ENCODE measurements at places on chromosomes 4 and X.

GRCh38 chr4:153510252-153511001, 44.3 kb downstream of the TMEM131L start:
- DNase-seq = no peak
- no peak overlapping the region for H3K27ac ChIP-seq
- peaks cover 40% of the 10 kb centered on the region for H3K36me3 ChIP-seq
- H3K27me3 ChIP-seq = no peaks in the 10 kb centered on the region
- no peak overlapping the region for H3K4me3 ChIP-seq

DNA sequence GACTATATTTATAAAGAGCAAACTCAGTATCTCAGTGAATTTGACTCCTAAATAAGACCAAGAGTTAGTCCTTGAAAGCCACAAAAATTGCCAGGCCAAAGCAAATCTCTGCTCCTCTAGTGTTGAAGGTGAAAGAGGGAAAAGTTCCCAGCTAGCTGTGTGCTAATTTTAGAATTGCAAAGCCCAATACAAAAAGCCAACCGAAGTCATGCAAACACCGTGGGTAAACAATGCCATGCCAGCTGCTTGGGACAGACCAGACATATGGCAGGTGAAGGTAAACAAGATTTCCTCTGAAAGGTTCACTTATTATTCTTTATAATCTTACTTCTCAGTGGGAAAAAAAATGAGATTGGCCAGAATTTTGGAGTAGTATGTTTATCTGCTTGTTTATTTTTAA, 80.5 kb upstream of the LNX1 start:
- H3K27me3 ChIP-seq = no peaks in the 10 kb centered on the region
- no peaks in the 10 kb centered on the region for H3K36me3 ChIP-seq
- no peak overlapping the region for H3K27ac ChIP-seq
- no peak for DNase-seq
- no peak overlapping the region for H3K4me3 ChIP-seq
- H3K4me1 ChIP-seq = no peaks in the 10 kb centered on the region

DNA sequence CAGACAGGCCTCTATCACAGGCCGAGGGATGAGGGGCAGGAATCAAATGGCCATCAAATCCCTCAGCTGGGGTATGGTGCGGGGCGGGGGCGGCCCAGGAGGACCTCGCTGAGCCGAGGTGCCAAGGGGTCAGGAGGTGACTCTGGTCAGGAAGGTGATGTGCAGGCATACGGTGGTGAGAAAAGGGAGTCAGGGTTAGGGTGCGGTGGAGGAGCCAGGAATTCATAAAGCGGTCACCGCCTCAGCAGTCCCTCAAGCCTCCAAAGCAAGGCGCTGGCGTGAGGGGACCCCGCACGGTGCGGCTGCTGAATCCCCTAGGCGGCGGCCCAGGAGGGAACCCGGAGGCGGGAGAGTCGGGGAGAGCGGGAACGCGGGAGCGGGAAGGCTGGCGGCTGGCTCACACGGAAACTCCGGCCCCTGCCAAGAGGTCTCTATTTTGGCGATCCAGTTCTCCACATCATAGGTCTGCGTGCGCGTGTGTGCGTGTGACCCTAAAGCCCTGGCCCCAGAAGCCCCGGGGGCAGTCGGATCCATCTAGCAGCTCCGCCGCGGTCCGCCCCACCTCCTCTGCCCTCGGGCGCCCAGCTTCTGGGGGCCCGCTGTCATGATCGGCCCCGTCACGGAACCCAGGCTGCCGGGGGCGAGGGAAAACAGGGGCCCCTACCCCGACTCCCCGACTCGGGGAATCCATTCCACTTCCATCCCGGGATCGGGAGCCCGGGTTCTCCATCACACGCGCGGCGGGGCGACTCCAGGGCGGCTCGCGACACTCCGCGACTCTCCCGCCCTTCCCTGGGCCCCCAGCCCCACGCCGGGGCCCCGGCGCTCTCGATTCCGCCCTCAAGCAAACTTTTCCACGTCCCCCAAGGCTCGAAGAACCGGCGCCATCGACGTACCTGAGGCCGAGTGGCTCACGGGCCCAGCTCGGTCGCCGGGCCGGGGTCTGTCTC, 593 bp downstream of the ELF4 start:
- H3K27me3 ChIP-seq = no peaks in the 10 kb centered on the region
- peaks cover 23% of the 10 kb centered on the region for H3K36me3 ChIP-seq
- peaks cover 26% of the 10 kb centered on the region for H3K4me1 ChIP-seq
- H3K27ac ChIP-seq = peak overlapping the region; percentile 41

GRCh38 chr4:145539671-145540070, 58.0 kb downstream of the SMAD1 start:
- no peaks in the 10 kb centered on the region for H3K36me3 ChIP-seq
- H3K4me1 ChIP-seq = no peaks in the 10 kb centered on the region
- H3K4me3 ChIP-seq = no peak overlapping the region
- H3K27me3 ChIP-seq = peaks cover 7% of the 10 kb centered on the region
- H3K27ac ChIP-seq = no peak overlapping the region

DNA sequence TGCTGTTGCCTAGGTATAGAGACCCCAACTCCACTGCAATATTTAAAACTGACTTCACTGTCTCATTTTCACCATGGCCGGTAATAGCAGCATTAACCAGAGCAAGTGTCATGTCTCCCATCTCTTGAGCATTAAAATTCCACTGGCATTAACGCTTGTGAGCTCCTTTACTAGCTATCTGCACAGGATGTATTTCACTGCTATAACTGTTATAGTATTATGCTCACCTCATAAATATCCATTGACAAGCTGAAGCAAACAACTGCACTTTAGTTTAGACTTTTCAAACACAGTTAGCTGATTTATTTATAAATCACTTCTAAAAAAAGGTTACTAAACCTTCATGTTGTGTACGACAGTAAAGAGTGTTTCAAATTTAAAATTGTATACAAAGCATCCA, 157.8 kb downstream of the ANTXR2 start:
- no peak overlapping the region for H3K4me3 ChIP-seq
- DNase-seq = no peak
- H3K4me1 ChIP-seq = peaks cover 22% of the 10 kb centered on the region
- no peaks in the 10 kb centered on the region for H3K27me3 ChIP-seq
- H3K36me3 ChIP-seq = no peaks in the 10 kb centered on the region

DNA sequence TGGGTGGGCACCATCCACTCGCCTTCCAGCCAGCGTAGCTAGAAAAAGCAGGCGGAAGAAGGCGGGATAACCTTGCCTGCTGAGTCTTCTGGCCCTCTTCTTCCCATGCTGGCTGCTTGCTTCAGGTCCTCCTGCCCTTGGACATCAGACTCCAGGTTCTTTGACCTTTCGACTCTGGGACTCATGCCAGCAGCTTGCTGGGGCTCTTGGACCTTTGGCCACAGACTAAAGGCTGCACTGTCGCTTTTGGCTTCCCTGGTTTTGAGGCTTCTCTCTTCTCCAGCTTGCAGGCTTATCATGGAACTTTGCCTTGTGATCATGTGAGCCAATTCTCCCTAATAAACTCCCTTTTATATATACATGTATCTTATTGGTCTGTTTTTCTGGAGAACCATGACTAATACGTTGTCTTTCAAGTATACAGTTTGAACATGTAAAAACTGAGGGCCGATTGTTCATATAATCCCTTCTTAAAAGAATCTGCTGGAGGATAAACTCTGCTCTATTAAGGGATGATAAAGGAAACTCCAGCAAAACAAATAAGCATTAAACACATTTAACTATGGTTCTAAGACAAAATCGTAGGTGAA, 116.6 kb upstream of the LCORL start:
- peaks cover 19% of the 10 kb centered on the region for H3K27me3 ChIP-seq
- no peak for DNase-seq
- H3K36me3 ChIP-seq = no peaks in the 10 kb centered on the region
- no peaks in the 10 kb centered on the region for H3K4me1 ChIP-seq

- no peaks in the 10 kb centered on the region for H3K36me3 ChIP-seq
- no peaks in the 10 kb centered on the region for H3K4me1 ChIP-seq
- H3K4me3 ChIP-seq = no peak overlapping the region
- peaks cover 6% of the 10 kb centered on the region for H3K27me3 ChIP-seq
- no peak overlapping the region for H3K27ac ChIP-seq
These were observed 37.6 kb downstream of the CCNQ start for GRCh38 chrX:153561337-153561736.

GRCh38 chr4:107838861-107839565, 14.3 kb downstream of the SGMS2 start:
- peaks cover 18% of the 10 kb centered on the region for H3K27me3 ChIP-seq
- no peak overlapping the region for H3K4me3 ChIP-seq
- no peak overlapping the region for H3K27ac ChIP-seq
- no peak for DNase-seq
- no peaks in the 10 kb centered on the region for H3K36me3 ChIP-seq

- DNase-seq = no peak
- H3K4me3 ChIP-seq = no peak overlapping the region
These were observed 17.6 kb upstream of the KIAA1210 start for GRCh38 chrX:119145241-119145653.

DNA sequence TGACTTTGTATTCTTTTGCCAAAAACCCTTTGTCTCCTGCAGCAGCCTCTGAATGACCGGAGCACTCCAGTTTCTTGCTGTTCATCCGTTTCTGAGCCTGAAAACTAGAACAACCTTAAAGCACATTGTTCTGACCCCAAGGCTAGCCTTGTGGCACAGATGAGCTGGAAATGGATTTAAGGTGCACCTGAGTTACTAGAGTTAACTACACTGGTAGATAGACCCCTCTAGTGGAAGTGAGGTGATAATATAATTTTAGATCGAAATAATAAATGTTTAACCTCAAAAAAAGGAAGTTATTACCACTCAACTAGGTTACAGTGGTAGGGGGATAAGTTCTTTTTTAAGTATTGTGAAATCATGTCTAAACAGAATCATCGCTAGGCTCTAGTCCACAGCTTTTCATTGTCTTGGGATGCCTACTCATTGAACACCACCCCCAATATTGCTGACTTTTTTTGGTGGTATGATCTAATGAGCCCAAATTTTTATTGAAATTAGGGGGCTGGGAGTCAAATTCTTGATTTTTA, 2.7 kb downstream of the PLS3 start:
- no peaks in the 10 kb centered on the region for H3K4me1 ChIP-seq
- H3K36me3 ChIP-seq = no peaks in the 10 kb centered on the region
- DNase-seq = no peak
- no peaks in the 10 kb centered on the region for H3K27me3 ChIP-seq
- H3K4me3 ChIP-seq = no peak overlapping the region

GRCh38 chr4:187618701-187619281, 376.8 kb upstream of the ZFP42 start:
- DNase-seq = no peak
- H3K27ac ChIP-seq = no peak overlapping the region
- no peaks in the 10 kb centered on the region for H3K27me3 ChIP-seq
- no peak overlapping the region for H3K4me3 ChIP-seq
- no peaks in the 10 kb centered on the region for H3K36me3 ChIP-seq

- no peak for DNase-seq
- H3K27ac ChIP-seq = no peak overlapping the region
- H3K36me3 ChIP-seq = no peaks in the 10 kb centered on the region
- no peak overlapping the region for H3K4me3 ChIP-seq
These were observed 665.6 kb upstream of the CPEB2 start for GRCh38 chr4:14336656-14337055.

DNA sequence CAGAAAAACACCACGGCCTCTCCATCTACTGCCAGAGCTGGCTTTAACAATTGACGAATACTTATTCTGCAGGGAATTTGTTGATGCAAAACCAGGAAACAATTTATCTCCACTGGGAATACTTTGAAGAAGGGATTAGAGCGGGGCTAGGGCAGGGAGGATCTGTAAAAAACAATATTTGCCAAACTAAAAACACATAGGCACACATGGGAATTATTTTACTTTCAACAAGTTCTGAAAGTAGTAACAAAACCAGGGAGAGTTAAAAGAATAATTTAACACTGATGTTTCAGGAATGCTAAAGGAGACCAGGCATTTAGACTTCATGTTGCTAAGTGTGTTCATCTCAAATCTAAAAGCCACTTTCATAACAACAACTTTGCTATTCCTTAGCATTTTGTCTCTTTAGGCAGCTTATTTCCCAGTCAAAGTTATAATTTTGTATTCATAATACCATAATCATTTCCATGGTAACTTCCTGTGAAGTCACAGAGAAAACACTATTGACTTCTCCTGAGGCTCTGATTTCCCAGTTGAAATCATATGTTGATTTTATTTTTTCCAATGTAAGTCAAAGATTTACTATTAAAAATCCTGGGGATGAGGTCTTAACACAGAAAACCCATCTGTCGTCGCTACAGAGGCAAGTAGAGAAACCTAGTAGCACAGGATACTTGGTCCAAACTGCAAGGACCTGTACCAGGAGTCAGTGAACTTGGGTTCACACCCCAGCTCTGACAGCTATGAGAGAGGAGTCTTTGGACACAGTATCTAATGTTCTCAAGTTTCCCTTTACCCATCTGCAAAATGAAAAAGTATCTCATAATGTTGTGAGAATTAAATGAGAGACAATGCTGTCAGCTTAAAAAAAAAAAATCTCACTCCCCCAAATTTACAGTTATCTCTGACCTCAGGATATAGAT, 69.3 kb downstream of the SH3RF1 start:
- H3K27me3 ChIP-seq = peaks cover 19% of the 10 kb centered on the region
- no peak overlapping the region for H3K27ac ChIP-seq
- no peaks in the 10 kb centered on the region for H3K4me1 ChIP-seq
- no peak overlapping the region for H3K4me3 ChIP-seq
- no peak for DNase-seq

DNA sequence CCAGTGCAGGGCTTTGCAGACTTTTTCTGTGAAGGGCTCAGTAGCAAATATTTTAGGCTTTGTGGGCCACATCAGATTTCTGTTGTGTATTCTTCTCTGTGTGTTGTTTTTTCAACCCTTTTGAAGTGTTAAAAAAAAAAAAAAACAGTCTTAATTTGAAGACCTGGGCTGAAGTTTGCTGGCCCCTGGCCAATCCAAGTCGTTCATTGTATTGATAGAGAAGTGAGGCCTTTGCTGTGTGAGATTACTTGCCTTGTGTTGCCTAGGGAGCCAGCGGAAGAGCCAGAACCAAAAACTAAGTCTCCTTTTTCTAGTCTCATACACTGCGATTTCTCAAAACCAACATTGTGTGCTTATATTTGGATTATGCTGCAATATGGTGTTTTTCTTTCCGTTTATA, 46.9 kb downstream of the MTM1 start:
- no peaks in the 10 kb centered on the region for H3K27me3 ChIP-seq
- DNase-seq = no peak
- peaks cover 44% of the 10 kb centered on the region for H3K36me3 ChIP-seq
- no peak overlapping the region for H3K4me3 ChIP-seq
- H3K27ac ChIP-seq = no peak overlapping the region
- H3K4me1 ChIP-seq = no peaks in the 10 kb centered on the region

DNA sequence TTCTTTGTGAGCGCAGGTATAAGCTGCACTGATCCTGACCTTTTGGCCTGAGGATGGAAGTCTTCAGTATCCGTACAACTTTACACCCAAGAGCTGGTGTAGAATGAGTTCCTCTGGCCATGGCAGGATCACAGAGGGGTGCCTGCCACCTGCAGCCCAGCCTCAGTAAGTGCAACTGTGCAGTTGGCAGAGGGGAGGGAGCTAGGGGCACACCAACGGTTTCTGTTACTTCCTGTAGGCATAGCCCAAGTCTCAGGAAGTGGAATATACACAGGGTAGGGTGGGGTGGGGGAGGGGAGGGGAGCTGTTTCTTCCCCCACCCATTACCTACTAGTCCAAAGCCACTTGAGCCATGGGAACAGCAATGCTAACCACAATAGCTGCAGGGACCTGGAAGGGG, 85.4 kb upstream of the GBA3 start:
- no peaks in the 10 kb centered on the region for H3K36me3 ChIP-seq
- DNase-seq = peak; percentile 1
- no peak overlapping the region for H3K4me3 ChIP-seq
- H3K27ac ChIP-seq = no peak overlapping the region
- no peaks in the 10 kb centered on the region for H3K4me1 ChIP-seq

- H3K4me3 ChIP-seq = no peak overlapping the region
- no peaks in the 10 kb centered on the region for H3K4me1 ChIP-seq
- no peak for DNase-seq
- H3K27ac ChIP-seq = no peak overlapping the region
- no peaks in the 10 kb centered on the region for H3K36me3 ChIP-seq
- H3K27me3 ChIP-seq = no peaks in the 10 kb centered on the region
These were observed 144.9 kb downstream of the SPANXA1 start for GRCh38 chrX:141439651-141440050.
